CD4-positive, alpha-beta memory T cell (primary cell): ENCODE measurements at places on chromosomes 11 and 22. TPM values are rescaled to one million over a fixed set of nuclear protein-coding genes. Genes with fewer than 3 reads are reported as not detected.

- DNase-seq, result no peak
- H3K36me3 ChIP-seq, result peaks cover 58% of the 10 kb centered on the region
- no peak overlapping the region for H3K27ac ChIP-seq
- H3K4me3 ChIP-seq, result no peak overlapping the region
Measured at GRCh38 chr22:49799431-49800075, 28.1 kb downstream of the BRD1 start.

DNA sequence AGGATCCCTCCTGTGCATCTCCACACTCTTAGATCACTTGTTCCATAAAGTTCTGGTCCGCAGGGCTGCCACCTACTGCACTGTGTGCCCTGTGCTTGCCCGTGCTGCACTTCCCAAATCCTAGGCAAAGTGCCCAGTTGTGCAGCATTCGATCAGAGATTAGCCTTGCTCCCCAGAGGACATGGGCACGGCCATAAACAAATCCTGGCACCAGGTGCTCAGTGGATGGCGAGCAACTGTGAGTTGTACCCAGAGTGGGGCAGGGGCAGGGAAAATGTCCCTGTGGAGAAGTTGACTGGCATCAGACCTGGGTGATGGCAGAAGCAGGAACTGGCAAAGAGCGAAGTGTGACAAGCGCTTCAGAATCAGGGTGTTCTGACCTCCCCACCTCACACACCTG lies 4.7 kb downstream of the FADS2 start:
- peaks cover 3% of the 10 kb centered on the region for H3K27me3 ChIP-seq
- no peak overlapping the region for H3K4me3 ChIP-seq
- no peaks in the 10 kb centered on the region for H3K36me3 ChIP-seq
- H3K4me1 ChIP-seq, result peaks cover 33% of the 10 kb centered on the region
- DNase-seq, result no peak

DNA sequence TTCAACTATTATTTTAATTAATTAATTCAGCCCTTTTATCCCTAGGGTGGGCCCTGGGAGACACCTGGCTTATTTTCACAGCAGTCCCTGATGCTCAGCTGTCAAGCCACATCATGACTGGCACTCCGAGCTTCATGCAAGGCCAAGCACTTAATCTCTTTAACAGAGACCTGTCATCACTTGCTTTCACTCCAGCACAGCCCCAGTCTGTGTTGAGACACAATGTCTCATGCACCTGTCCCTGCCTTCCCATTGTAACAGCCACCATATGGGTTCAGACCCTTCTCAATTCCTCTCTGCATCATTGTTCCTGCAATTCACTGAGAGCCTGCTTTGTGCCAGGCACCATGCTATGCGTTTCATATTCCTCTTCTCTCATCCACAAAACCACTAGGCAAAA lies 222.2 kb upstream of the TENM4 start:
- H3K27ac ChIP-seq, result no peak overlapping the region
- no peak for DNase-seq
- H3K27me3 ChIP-seq, result no peaks in the 10 kb centered on the region
- no peaks in the 10 kb centered on the region for H3K36me3 ChIP-seq
- H3K4me3 ChIP-seq, result no peak overlapping the region
- no peaks in the 10 kb centered on the region for H3K4me1 ChIP-seq

- H3K4me1 ChIP-seq, result no peaks in the 10 kb centered on the region
- no peak for DNase-seq
- H3K27me3 ChIP-seq, result no peaks in the 10 kb centered on the region
- H3K36me3 ChIP-seq, result no peaks in the 10 kb centered on the region
Measured at GRCh38 chr11:123034597-123034996, 27.3 kb downstream of the HSPA8 start.

DNA sequence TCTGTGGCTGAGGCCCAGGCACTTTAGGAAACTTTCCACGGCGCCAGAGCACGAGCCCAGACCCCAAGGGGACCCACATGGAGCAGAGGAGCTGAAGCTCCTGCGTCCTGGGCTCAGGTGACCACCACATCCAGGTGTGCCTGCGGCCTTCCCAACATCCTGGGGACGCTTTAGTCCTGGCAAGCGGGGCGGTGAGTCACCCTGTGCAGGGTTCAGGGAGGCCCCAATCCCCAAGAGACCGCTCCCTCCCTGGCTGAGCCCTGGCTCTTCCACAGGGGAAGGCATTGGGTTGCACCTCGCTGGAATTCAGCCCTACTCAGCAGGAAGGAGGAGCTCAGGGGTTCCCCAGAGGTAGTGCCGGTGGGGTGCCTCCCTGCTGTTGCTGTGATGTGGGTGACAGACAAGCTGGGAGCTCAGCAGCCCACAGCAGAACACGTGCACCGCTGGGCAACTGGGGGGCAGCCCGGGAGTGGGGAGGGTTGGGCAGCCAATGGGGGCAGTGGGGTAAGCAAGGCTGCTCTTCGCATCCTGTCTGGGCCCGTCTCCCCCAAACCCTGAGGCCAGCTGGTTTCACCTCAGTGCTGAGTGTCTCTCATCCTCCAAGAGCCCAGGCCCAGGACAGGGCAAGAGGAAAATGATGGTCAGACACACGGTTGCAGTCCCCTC lies 802.8 kb downstream of the BRD1 start:
- DNase-seq, result no peak
- H3K4me1 ChIP-seq, result no peaks in the 10 kb centered on the region
- no peaks in the 10 kb centered on the region for H3K36me3 ChIP-seq
- H3K27me3 ChIP-seq, result no peaks in the 10 kb centered on the region
- H3K4me3 ChIP-seq, result no peak overlapping the region

- H3K4me3 ChIP-seq, result no peak overlapping the region
- no peaks in the 10 kb centered on the region for H3K4me1 ChIP-seq
- DNase-seq, result no peak
- H3K27me3 ChIP-seq, result no peaks in the 10 kb centered on the region
Measured at GRCh38 chr22:36550701-36551495, 21.9 kb upstream of the EIF3D start.

DNA sequence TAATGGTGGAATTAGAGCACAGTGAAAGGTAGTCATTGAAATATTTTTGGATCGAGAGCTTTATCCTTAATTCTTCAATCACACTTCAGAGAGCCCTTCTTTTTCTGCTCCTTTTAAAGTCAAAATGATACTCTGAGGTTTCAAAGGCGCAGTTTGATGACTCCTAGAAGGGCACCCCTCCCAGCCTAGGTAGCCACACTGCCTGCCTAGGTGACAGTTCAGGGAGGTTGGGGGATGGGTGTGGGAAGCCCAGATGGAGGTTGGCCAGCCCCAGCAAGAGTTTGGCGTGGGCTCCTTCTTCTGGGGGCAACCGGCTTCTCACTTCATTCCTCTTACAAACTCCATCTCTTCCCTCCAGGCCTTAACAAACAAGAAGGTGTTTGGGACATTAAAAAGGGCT lies 28.6 kb upstream of the PHF21A start:
- H3K27ac ChIP-seq, result no peak overlapping the region
- H3K4me3 ChIP-seq, result no peak overlapping the region
- no peaks in the 10 kb centered on the region for H3K36me3 ChIP-seq
- H3K27me3 ChIP-seq, result no peaks in the 10 kb centered on the region
- DNase-seq, result no peak
- no peaks in the 10 kb centered on the region for H3K4me1 ChIP-seq

DNA sequence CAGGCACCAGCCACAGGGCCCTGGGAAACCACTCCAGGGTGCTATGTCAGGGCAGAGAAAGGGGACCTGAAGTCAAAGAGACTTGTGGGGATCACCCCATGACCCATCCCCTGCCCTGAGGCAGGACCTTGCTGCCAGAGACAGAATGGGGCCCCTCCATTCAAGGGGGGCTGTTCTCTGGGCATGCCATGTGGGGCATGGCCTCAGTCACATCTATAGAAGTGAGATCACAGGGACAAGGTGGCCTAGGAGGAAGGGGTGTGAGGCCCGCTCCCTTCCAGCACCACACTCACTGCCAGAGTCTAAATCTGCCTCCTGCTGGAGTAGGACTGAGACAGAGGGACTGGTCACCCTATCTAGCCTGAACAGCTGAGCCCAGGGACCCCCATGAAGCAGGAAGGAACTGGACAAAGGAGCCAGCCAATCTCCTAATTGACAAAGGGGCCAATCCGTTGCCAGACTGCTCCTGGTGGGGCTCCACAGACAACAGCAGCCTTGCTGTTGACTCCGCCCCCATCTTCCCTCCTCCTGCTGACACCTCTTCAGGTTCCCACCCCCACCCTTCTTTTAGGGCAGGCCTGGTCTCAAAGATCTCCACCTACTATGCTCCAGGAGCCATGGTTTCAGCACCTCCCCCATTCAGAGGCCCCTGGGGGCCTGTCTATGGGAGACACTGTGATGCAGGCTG lies 26.0 kb downstream of the NEAT1 start:
- H3K27me3 ChIP-seq, result no peaks in the 10 kb centered on the region
- H3K4me3 ChIP-seq, result no peak overlapping the region
- H3K36me3 ChIP-seq, result peaks cover 15% of the 10 kb centered on the region

DNA sequence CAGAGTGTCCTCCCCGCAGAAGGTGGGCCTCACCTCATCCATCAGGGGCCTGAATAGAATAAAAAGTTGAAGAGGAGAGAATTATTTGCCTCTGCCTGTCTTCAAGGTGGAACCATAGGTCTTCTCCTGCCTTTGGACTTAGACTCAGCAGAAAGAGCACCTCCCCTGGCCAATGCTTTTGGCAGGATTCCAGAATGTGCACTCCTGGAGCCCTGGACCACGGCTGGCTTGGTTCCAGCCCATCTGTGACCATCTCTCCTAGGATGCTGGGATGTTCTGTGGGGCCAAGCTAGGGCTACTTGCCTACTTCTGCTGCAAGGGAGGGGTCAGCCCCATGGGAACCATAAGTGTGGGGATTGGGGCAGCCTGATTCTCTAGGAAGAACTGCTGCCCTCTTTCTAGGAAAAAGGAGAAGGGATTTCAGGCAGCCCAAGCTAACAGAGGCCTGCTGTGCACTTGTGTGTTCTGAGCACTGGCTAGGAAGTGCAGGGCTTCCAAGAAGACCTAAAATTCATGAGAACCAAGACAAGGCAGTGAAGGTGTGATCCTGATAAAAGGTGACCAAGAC lies 32.2 kb upstream of the SHANK2 start:
- no peak for DNase-seq
- H3K27me3 ChIP-seq, result no peaks in the 10 kb centered on the region
- H3K36me3 ChIP-seq, result no peaks in the 10 kb centered on the region
- no peak overlapping the region for H3K27ac ChIP-seq
- no peak overlapping the region for H3K4me3 ChIP-seq
- H3K4me1 ChIP-seq, result no peaks in the 10 kb centered on the region

- H3K27ac ChIP-seq, result no peak overlapping the region
- DNase-seq, result no peak
- no peak overlapping the region for H3K4me3 ChIP-seq
- no peaks in the 10 kb centered on the region for H3K27me3 ChIP-seq
Measured at GRCh38 chr22:27686534-27686933, 115.0 kb downstream of the MN1 start.

- H3K36me3 ChIP-seq, result no peaks in the 10 kb centered on the region
- no peak overlapping the region for H3K27ac ChIP-seq
- H3K27me3 ChIP-seq, result no peaks in the 10 kb centered on the region
Measured at GRCh38 chr11:110613197-110613918, 98.9 kb downstream of the ARHGAP20 start.

DNA sequence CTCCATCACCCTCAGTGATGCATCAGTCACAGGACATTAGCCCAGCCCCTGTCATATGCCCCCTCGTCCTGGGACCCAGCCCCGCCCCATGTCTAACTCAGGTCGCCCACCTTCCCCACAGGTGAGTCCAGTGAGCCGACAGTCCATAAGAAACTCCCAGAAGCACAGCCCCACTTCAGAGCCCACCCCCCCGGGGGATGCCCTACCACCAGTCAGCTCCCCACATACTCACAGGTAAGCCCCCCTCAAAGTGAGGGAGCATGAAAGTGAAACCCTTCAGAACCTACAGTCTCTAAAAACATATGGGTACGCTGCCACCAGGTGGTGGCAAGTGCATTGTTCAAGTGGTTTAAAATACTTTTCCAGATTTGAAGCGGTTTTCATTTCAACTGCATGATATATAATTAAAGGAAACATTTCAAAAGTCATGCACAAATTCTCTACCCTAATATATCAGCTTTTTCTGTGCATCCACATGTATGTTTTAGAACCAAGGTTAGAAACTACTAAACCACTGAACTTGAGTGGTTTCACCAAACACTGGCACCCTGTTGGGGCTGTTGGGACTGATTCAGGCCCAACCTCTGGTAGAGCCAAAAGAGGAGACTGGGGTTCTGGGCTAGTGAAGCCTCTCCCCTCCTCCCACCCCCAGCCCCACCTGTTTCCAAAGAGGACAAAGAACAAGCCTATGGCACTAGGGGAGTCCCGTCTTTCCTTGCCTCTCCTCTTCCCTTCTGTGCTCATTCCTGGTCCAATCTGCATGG lies 17.3 kb downstream of the EPS8L2 start:
- H3K27ac ChIP-seq, result no peak overlapping the region
- H3K4me3 ChIP-seq, result no peak overlapping the region
- peak; percentile 58 for DNase-seq
- H3K36me3 ChIP-seq, result no peaks in the 10 kb centered on the region
- H3K27me3 ChIP-seq, result peaks cover 10% of the 10 kb centered on the region

- H3K4me1 ChIP-seq, result no peaks in the 10 kb centered on the region
- no peaks in the 10 kb centered on the region for H3K36me3 ChIP-seq
- DNase-seq, result no peak
- no peak overlapping the region for H3K4me3 ChIP-seq
Measured at GRCh38 chr22:45069925-45070324, 60.1 kb upstream of the PHF21B start.

DNA sequence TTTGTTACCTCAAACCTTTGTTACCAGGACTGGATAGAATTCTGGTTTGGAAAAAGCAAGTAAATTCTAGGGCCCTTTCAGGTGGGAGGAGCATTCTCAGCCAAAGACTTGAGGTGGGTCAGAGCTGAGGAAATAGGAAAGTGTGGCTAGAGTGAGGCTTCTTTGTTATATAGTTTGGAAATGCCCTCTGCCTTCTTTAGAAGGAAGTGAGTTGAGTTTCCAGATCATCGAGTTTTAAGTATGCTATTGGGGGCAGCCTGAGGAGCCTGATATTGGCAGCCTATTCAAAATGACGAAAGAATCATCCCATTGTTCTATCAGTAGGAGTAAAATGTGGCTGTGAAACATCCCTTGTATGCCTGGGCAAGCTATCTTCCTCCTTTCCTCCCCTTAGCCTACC lies 134.1 kb downstream of the ARHGAP42 start:
- H3K4me3 ChIP-seq, result no peak overlapping the region
- H3K27me3 ChIP-seq, result no peaks in the 10 kb centered on the region
- H3K27ac ChIP-seq, result no peak overlapping the region

GRCh38 chr11:76623884-76624419 lies 46.6 kb downstream of the LRRC32 start:
- H3K4me1 ChIP-seq, result peaks cover 8% of the 10 kb centered on the region
- no peak overlapping the region for H3K27ac ChIP-seq
- DNase-seq, result no peak
- H3K36me3 ChIP-seq, result no peaks in the 10 kb centered on the region
- no peak overlapping the region for H3K4me3 ChIP-seq
- no peaks in the 10 kb centered on the region for H3K27me3 ChIP-seq

- no peaks in the 10 kb centered on the region for H3K27me3 ChIP-seq
- H3K36me3 ChIP-seq, result no peaks in the 10 kb centered on the region
- no peak overlapping the region for H3K4me3 ChIP-seq
- H3K4me1 ChIP-seq, result no peaks in the 10 kb centered on the region
Measured at GRCh38 chr22:17496841-17497240, 66.5 kb upstream of the SLC25A18 start.

GRCh38 chr11:130894322-130895025 lies 21.8 kb downstream of the SNX19 start:
- H3K27ac ChIP-seq, result no peak overlapping the region
- peaks cover 69% of the 10 kb centered on the region for H3K36me3 ChIP-seq
- H3K27me3 ChIP-seq, result no peaks in the 10 kb centered on the region

Gene SVIP
- 73.8 TPM for total RNA-seq

Gene SSTR3
- 8.2 TPM for total RNA-seq

Gene TRIM3
- total RNA-seq, result 22.9 TPM

Gene SNRPD3
- total RNA-seq, result 85.0 TPM

Gene HBB
- total RNA-seq, result 0.61 TPM

Gene MUC2
- not detected for total RNA-seq

Gene CRYBA4
- not detected for total RNA-seq
